KBM-7 (cell line): ENCODE measurements at places on chromosomes 6 and 20.

GRCh38 chr20:33211817-33212424 lies 5.2 kb upstream of the BPIFA3 start:
- DNase-seq, result peak; percentile 33

DNA sequence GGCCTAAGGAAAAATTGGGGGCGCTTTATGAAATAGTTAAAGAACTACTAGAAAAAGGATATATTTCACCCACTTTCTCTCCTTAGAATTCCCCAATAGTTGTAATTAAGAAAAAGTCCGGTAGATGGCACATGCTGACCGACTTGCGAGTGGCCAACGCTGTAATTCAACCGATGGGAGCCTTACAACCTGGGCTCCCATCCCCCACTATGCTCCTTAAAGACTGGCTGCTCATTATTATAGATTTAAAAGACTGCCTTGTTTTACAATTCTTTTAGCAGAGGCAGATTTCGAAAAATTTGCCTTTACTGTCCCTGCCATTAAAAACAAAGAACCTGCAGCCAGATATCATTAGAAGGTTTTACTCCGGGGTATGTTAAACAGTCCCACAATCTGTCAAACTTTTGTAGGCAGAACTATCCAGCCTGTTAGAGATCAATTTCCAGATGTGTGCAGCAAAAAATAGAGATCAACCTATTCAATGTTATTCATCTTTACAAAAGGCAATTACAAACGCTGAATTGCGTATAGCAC lies 58.5 kb upstream of the PRSS16 start:
- DNase-seq, result peak; percentile 87

GRCh38 chr20:46640536-46641311 lies 10.5 kb downstream of the SLC13A3 start:
- DNase-seq, result no peak

DNA sequence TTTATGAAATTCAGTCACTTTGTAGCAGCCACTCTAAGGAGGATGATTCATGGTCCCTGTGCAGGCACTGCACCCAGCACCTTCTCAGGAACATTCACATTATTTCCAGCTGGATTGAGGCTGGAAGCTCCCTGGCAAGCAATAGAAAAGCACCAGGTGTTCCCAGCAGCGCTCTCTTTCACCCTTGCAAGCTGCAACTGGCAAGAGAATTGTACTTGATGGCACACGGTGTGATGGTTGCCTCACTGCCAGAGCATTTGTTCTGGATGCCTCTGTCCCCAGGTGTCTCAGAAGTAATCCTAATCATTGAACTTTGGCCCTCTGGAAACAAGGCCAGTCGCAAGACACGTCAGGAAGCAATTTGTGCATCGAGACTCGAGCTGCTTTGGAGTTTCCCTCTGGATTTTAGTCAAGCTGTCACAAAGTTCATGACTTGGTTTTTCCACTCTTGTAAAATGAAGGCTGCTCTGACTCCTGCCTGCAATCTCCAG lies 24.9 kb upstream of the PHACTR2 start:
- DNase-seq, result no peak

- no peak for DNase-seq
Measured at GRCh38 chr6:147105786-147106185, 98.4 kb upstream of the STXBP5 start.

DNA sequence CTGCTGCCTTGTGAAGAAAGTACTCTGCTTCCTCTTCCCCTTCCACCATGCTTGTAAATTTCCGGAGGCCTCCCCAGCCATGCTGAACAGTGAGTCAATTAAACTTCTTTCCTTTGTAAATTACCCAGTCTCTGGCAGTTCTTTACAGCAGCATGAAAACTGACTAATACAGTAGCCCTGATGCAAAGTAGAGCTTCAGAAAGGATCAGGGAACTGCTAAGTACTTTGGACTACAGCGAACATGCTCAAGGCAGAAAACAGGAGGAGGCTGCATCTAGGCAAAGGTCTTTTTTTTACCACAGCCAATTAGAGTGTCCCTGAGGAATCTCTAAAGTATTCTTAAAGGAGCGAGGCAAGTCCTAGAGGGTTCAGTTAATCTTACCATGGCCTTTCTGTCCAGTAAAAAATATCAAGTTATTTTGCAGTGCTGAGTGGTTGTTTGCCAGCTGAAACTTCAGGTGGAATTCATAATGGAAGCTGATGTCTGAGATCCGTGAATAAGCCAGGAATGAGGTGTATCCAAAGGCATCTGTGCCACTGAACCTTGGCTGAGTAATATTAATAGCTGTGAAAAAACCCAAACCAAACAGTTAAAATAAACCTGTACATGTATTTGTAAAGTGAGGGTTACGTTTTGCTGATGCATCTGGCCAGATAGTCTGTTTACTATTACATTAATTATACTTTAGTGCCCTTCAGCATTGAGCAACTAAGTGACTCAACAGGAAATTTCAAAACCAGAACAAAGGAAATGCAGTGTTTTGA lies 170.4 kb downstream of the PHF3 start:
- DNase-seq, result peak; percentile 62

DNA sequence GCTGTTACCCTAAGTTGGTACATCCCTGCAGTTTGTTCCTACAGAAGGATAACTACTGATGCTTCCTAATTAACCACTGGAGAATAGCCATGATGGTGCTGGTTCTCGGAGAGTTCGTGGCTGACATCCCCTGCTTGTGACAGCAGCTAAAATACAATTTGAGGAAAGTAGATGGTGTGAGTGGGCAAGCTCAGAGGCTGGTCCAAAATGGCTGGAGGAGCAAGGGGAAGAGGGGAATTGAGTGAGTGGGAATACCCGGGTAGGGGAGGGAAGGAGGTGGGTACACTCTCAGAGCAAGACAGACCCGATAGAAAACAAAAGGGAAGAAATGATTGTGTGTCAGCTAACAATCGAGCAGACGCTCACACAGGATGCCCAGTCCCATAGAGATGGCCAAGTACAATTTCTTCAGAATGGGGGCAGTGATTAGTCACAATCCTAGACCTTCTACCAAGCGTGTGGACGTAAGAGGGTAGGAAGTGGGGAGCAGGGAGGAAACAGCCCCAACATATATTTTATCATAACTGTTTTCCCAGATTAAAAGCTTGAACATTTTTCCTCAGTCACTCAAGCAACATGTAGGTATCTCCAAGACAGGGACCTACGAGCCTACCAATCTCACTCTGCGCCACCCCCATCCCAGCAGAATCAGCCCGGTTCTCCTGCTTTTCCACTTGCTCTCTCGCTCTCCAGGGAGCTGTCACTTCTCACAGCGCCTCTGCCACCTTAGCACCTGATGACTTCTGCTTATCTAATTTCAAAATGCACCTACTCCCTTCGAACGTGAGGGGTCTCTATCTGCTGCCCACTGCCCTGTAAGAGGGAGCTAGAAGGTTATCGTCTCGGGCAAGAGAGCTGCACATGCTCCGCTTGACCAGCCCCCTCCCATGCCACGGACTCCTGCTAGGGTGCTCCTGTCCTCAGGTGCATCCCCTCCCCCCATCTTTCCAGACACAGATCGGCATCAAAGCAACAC lies 26.2 kb downstream of the RIPOR2 start:
- DNase-seq, result no peak
